ENCODE measurements at places on chromosomes 13 and 19.

DNA sequence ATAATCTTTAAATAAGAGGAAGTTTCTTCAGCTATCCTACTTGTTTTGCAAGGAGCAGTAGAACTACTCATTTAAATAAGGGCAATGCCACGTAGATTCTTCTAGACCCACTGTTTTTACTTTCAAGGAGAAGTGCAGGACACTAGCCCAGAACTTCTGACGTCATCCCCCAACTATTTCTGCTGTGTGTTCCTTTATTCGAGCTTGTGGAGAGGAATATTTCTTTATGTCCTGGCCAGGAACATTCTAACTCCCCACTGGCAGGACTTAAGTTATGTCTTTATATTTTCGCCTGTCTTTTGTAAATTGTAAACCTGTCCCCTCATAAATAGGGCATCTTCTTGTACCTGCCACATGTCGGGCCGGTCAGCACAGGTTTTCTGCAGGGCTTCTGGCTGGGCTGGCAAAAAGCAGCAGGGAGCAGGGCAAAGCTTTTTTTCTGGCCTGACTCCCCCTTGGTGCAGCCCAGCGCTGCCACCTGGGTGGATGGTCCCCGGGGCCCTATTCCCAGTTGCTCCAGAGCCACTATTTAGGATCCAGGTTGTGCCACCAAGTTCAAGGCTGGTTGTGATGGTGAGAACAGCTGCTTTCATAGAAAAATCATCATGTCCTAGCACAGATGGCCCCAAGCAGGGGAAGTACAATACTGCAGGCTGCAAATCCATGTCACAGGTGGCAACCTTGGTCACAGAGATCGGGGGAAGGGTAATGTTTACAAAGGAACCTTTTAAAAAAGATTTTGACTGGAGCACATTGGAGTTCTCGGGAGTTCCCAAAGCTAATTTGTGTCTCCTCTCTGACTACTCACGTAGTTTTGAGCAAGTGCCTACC, 1.8 kb downstream of the MBNL2 start:
- DNase-seq: peak; percentile 52

- no peak for DNase-seq
Observed at GRCh38 chr13:75771818-75772217, 135.7 kb downstream of the LMO7 start.

DNA sequence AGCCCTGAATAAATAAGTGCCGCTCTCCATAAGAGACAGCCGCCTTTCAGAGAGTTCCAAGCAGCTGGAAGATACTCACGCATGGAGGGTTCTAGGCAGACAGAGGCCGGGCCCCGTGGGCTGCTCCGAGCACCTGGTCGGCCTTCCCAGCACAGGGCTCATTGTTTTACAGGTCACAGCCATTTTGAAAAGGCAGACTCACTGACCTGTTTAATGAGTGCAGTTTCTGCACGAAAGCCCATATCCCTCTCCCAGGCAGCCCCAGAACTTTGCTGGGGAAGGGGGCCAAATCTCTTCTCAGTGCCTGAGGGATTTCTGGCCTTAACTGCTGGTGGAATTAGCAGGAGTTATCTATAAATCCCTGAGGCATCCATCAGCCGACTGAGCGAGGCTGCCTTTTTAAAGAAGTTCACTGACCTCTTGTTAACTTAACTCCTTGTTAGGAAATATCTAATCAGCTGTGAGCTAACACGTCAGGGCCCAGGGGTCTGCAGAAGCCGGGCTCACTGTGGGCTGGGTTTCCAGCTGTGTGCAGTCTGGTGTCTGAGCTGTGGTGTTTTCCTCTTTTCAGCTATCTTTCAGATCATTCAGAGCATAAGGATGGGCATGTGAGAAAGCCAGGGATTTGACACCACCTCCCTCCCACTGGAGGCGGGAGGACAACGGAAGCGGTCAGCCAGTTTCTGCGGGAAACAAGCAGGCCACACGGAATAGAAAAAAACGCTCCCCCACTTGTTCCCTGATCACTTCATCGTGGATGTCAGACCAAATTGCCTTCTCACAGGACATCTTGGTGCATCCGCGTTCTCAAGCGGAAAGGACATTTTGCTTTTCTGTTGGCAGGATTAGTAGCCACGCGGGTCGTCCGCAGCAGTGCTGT, 23.3 kb downstream of the SERP2 start:
- DNase-seq: no peak

DNA sequence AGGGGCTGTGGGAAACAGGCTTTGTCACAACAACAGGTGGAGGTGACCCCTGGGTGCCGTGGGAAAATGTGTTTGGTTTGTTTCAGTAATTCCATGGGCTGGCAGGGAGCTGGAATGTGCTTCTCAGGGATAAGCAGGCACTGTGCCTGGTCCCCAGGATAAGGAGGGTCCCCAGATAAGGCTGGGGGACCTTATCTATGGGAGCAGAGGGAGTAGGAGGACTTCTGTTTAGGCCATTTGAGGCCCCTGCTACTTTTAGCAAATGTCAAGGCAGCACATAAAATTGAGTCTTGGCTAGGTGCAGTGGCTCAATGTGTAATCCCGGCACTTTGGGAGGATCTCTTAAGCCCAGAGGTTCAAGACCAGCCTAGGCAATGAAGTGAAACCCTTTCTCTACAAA, 59.5 kb downstream of the KCNC3 start:
- no peak for DNase-seq

Data from H1 (cell line).